ENCODE measurements at places on chromosomes 11 and 22.

- DNase-seq = no peak
Measured at GRCh38 chr11:118998822-118999221, 884 bp downstream of the CENATAC start.

DNA sequence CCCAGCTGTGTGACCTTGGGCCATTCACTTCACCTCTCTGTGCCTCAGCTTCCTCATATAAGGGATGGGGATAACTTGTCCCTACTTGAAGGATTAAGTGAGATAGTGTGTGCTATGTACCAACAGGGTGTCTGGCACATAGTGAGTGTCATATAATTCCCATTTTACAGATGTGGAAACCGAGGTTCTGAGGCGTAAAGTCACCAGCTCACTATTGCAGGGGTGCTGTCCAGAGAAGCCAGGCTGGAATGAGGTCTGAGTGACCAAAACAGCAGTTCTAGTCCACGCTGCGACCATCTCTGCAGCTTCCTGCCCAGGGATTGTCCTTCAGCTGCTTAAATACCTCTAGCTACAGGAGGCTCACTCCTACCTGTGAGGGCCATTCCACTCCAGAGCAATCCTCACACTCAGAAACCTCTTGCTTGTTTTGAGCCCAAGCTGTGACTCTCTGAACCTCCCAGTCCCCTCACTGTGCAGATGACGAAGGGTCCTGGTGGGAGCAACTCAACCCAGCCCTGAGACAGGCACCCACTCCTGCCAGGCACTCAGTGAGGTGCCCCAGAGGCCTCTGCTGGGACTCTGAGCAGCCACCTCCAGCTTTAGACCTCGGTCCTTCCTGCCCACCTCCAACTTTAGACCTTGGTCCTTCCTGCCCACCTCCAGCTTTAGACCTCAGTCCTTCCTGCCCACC lies 5.8 kb downstream of the MB start:
- no peak for DNase-seq

- no peak for DNase-seq
Measured at GRCh38 chr22:37240240-37240940, 3.7 kb downstream of the RAC2 start.

- no peak for DNase-seq
Measured at GRCh38 chr11:115761817-115762216, 257.6 kb upstream of the CADM1 start.

DNA sequence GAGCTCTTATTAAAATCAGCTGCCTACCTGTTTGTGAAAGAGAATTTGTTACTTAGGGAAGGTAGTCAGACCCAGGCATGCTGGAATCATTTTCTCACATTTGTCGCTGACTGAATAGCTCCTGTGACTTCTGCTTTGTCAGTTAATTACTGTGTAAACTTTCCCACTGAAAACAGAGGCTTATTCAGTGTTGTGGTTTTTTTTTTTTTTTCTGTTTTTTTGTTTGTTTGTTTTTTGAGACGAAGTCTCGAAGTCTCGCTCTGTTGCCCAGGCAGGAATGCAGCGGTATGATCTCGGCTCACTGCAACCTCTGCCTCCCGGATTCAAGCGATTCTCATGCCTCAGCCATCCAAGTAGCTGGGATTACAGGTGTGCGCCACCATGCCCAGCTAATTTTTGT lies 5.6 kb upstream of the LDLRAD3 start:
- no peak for DNase-seq

- no peak for DNase-seq
Measured at GRCh38 chr11:126628790-126629621, 273.5 kb downstream of the ST3GAL4 start.

GRCh38 chr11:46554213-46555147 lies 39.3 kb downstream of the AMBRA1 start:
- no peak for DNase-seq

DNA sequence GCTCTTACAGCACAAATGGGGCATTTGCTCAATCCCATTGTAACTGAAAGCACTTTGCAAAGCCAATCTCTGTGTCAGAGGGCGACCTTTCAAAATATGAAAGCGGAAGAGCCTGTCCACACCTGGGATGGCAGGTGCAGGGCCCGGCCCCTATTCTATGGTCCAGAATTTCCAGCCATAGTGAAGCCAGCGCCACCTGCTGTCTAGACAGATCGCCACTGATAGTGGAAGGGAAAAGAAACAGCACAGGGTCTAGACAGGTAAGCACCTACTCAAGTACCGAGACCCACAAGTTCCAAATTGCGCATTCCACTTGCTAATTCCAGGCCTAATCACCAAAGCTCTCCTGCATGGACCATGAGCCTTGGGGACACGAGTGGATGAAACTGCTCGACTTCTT lies 141.4 kb downstream of the NTM start:
- DNase-seq = peak; percentile 23

DNA sequence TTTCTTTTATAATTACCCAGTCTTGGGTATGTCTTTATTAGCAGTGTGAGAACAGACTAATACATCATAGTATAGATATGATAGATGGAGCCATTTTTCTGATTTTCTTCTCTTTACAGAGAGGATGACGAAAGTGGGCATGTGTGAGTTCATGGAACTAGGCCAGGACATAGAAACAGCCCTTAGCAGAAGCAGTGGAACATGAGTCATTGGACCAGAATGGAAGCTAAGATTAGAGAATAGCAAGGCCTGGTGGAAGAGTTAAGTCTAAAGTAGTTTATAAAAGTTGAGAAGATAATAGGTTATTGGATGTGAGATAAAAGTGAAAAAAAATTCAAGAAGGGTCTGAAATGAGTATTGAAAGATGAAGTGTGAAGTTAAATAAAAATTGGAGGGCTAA lies 97.0 kb upstream of the MPPED2 start:
- no peak for DNase-seq

- no peak for DNase-seq
Measured at GRCh38 chr11:9126636-9127035, 35.2 kb upstream of the SCUBE2 start.

GRCh38 chr11:46637546-46637945 lies 20.2 kb downstream of the ATG13 start:
- no peak for DNase-seq
